Ammon's horn (tissue), 1 donor: ENCODE measurements at places on chromosomes 3 and 15.

GRCh38 chr3:169340065-169340464 is 323.4 kb downstream of the MECOM start:
- DNase-seq = no peak

- DNase-seq = no peak
Measured at GRCh38 chr3:57252404-57252803, 24.9 kb downstream of the APPL1 start.

DNA sequence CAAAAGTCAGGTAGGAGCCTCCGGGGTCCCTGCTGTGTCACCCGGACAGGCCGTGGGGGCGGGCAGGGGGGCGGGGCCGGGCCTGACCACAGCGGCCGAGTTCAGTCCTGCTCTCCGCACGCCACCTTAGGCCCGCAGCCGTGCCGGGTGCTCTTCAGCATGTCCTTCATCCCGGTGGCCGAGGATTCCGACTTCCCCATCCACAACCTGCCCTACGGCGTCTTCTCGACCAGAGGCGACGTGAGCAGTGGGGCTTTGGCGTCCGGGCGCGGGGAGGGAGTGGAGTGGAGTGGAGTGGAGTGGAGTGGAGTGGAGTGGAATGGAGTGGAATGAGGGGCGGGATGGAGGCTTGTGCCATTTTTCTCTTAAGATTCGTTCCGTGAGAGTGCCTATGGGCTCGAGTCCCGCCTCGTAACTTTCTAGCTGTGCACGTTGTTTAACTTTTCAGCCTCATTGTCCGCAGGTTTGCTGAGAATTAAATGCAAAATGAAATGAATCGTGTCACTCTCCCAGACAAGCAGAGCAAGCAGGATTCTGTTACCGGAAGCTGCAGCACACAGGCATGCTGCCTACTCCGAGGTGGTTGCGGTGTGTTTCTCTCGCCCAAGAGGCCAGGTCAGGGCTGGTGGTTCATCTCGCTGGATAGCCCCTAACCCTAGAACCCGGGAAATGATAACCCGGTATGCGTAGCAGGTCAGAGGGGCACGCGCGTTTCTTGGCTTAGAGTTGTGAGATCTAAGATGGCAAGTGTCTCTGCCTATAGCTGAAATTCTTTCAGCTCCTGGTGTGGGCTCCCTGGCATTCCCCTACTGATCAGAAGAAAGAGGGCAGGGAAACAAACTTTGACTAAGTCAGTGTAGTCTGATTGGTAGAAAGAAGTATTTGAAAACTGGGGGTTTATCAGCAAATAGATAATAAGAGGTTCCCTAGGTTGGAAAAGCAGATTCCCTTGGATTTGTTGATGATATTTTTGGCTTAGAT is at the start of gene FAH:
TSS of gene FAH (plus strand) at position 104 of the 981 bp plus-strand sequence. CDS start at position 160, 56 bp downstream.
- DNase-seq = peak; percentile 65

DNA sequence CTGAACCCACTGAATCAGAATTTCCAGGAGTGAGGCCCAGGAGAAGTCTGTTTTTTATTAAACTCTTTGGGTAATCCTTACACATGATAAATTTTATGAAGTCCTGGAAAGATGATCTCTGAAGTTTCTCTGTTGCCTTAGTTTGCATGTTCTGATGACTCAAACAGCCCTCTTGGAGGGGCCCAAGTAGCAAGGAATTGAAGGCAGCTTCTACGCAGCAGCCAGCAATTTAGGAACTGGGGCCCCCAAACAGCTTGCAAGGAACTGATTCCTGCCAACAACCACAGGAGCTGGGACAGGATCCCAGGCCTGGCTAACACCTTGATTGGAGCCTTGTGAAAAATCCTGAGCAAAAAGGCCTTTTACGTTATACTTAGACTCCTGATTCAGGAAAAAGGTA is 5.4 kb upstream of the ACP3 start:
- DNase-seq = no peak

- DNase-seq = no peak
Measured at GRCh38 chr15:31163769-31164572, 62.4 kb upstream of the TRPM1 start.

- DNase-seq = no peak
Measured at GRCh38 chr3:108022256-108023150, 68.3 kb downstream of the CD47 start.

- no peak for DNase-seq
Measured at GRCh38 chr3:113088616-113089015, 97.8 kb downstream of the GTPBP8 start.

GRCh38 chr15:60208709-60209108 is 189.1 kb downstream of the ANXA2 start:
- DNase-seq = no peak

DNA sequence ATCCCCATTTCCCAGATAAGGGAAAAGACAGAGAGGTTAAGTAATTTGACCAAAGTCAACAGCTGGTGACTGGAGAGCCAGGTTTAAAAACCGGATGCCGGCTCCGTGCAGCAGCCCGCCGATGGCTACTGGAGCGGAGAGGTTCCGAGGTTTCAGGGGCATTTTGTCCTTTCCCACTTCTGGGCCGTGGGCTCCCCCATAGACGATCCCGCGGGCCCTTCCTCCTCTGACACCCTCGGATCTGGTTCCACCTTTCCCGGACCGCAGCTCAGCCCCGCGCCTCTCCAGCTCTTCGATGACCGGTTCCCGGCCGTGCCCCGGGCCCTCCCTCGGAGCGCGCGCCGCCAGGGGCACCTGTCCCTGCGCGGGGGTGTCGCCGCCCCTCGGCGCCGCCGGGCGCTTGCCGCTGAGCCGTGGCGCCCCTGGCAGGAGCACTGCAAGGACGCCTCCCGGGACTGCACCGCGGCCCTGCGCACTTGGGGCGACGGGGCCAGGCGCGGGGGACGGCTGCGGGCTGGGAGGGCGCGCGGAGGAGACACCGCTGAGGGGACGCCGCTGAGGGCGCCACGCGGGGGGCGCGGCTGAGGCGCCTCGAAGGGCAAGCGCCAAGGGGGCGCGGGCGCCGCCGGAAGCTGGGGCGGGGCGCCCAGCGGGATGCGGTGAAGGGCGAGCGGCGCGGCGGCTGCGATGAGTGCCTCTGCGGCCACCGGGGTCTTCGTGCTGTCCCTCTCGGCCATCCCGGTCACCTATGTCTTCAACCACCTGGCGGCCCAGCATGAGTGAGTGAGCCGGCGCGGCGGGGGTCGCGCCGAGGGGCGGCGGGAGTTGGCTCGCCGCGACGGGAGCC is at the start of gene TM6SF1:
TSS of gene TM6SF1 (plus strand) at position 652 of the 847 bp plus-strand sequence. CDS start at position 688, 36 bp downstream.
- no peak for DNase-seq

DNA sequence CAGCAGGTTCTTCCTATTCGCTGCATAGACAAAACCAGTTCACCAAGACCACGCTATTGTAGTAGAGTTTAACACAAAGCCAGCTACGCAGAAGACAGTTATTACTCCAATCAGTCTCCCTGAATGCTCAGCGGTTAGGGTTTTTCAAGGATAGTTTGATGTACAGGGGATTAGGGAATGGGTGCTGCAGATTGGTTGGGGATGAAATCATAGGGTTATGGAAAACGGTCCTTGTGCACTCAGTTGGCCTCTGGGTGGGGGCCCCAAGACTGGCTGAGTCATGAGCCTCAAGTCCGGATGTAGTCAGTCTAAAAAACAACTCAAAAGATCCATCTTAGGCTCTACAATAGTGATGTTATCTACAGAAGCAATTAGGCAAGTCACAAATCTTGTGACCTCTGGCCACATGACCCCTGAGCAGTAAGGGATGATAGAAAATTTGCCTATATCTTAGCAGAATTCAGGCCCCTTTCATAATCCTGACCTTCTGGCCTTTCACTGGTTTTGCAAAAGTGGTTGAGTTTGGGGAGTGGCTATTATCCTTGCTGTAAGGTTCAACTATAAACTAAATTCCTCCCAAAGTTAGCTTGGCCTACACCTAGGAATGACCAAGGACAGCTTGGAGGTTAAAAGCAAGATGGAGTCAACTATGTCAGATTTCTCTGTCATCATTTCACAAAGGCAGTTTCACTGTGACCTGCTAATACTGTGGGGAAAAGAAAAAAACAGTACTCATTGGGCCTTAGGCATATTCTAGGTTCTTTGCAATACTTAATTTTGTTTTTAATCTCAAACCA is 57.7 kb downstream of the LIPC start:
- DNase-seq = no peak

- DNase-seq = no peak
Measured at GRCh38 chr15:90043530-90044010, 42.4 kb downstream of the ZNF710 start.

- no peak for DNase-seq
Measured at GRCh38 chr3:71968544-71968943, 183.6 kb upstream of the PROK2 start.

DNA sequence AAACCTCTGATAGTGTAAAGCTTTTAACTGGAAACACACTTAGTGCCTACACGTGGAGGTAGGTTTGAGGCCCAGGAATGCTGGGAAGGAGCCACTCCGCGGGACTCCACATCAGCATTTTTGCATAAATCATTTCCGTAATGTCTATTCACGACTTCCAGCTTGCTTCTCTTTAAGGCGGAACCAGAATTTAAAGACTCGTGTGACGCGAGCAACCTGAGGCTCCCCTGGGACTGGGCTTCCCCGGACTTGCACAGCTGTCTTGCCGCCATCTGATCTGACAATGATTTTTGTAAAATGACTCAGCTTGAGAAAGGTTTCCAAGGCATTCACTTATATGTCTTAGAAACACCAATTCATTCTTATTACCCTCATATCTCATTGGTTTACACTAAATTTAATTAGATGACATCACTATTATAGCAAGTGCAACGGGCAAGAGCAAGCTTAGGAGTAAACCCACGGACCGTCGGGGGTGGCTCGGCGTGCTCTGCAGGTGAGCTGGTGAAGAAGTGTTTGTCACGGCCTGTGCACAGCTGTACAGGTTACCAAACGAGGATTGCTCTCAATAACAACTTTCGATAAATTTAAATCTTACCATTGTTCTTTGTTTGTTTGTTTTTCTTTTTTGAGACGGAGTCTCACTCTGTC is 95.2 kb downstream of the CHSY1 start:
- DNase-seq = no peak

- no peak for DNase-seq
Measured at GRCh38 chr3:66991459-66991858, 6.6 kb upstream of the KBTBD8 start.

- DNase-seq = no peak
Measured at GRCh38 chr15:85691350-85692240, 103.1 kb downstream of the KLHL25 start.

DNA sequence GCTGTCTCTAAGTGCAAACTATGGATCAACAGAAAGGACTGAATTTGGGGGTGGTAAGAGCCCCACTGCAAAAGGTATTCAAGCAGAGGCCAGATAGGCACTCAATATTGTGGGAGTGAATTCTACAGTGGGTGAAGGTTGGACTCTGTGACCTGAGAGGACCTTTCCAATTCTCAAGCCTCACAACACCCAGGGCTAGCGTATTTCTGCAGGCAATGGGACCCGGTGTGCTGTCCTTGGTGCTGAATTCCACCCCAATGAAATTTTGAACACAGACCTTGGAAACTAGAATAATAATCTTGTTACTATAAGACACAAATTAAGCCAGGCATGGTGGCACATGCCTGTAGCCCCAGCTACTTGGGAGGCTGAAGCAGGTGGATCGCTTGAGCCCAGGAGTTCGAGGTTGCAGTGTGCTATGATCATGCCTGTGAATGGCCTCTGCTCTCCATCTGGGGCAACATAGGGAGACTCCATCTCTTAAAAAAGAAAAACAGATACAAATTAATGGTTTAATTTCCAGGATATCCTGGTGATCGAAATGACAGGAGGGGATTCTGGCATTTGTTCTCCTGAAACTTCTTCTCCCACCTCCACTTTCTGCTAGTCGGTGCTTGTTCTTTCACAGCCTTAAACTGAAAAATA is 135.4 kb downstream of the RAB11A start:
- DNase-seq = no peak

DNA sequence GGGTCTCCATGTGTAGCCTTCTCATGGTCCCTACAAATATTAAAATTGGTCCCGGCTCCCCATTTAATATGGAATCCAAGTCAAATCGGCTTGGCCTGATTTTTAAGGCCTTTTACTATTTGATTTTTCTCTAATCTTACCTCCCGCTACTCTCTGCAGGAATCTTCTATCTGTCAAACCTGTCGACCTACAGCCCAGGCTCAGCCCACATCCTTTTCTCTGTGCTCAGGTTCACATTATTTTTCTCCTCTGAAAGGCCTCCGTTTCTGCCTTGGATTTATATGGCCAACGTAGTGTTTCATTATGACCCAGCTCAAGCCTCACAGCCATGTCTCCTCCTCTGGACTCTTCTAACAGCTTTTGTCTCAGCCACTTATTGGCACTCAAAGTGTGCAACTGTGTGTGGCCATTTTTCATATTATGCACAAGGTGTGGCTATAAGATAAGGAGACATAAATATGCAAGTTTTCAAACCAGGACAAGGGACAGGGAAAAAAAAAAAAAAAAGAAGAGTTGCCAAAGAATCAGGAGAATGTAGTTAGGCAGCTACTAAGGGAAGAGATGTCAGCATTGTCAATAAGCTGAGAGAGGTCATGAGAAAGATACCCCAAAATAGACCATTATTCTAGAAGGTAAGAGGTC is 2.1 kb upstream of the GLCE start:
- no peak for DNase-seq

DNA sequence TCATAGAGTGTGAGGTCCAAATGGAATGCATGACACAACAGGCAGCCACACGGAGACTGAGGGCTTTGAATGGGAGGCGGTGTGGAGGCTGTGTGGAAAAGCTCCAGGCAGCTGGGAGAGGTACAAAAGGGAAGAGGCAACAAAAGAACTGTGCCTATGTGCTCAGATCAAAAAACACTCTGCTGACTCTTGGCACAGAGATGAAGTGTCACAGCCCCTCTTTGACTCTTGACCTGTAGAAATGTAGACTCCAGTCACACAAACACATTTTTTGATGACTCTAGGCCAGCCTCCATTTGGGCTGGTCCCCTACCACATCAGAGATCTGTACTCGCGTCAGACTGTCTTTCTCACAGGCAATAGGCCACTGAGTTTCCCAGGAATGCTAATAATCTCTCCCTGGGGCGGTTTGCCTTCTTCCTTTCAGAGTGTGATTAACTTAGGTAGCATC is 456.0 kb downstream of the TUSC7 start:
- DNase-seq = peak; percentile 25

DNA sequence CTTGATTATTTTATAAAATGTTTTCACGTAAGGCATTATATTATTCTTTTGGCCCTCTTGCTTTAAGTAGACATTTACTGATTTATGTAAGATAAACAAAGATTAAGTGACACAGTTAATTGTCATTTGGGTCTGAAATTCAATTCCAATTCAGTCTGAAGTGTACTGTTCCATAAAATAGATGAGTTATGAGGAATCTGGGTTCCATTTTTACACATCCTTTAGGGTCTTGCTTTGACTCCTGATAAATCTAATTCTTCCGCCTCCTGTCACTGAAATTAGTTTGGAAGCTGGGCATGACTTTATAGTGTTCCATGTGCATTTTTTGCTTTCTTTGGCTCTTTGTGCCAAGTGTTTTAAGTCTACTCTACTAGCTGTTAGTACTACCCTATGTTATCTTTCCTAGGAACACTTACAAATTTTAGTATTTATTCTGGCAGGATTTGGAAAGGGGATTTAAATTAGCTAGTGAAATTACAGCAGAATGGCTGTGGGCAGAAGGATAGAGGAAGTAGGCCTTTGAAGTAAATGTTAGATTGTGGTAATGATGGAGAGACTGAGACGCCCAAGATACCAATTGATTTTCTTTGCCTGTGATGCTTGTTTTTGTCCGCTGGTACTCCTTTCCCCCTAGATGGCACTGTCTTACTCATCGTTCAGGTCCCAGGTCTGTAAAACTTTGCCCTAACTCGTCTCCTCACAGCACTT is 14.3 kb downstream of the ARL8B start:
- peak; percentile 36 for DNase-seq

- no peak for DNase-seq
Measured at GRCh38 chr15:62816342-62817069, 226.0 kb upstream of the TPM1 start.

- peak; percentile 72 for DNase-seq
Measured at GRCh38 chr15:89993349-89993748, 7.8 kb upstream of the ZNF710 start.
